H1 (cell line): ENCODE measurements at places on chromosomes 3 and 15.

DNA sequence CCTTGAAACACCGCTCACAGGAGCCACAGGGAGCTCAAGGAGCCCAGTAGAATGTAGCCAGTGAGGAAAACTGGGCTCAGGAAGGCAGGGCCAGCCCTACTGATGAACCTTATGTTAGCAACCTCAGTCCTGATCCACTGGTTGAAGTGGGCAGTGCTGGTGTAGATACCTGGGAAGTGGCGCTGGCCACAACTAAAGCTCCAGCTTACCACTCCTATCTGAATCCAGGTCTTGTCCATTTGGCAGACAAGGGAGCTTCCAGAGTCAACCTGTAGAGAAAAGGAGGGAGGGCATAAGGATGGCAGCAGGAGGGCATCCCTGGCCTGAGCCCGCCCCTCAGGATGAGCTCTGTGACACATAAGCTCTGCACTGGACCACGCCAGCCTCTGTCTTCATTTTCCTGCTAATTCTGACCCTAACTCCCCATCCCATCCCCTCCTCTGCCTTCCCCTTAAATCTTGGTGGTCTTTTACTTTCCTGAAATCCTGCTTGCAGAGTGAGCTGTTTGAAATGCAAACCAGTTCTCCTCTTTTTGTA is 2.1 kb upstream of the PRSS50 start:
- H3K36me3 ChIP-seq, result no peaks in the 10 kb centered on the region
- H3K4me1 ChIP-seq, result no peaks in the 10 kb centered on the region
- H3K27ac ChIP-seq, result no peak overlapping the region

- no peak overlapping the region for H3K27ac ChIP-seq
- DNase-seq, result peak; percentile 43
- H3K4me3 ChIP-seq, result no peak overlapping the region
- H3K27me3 ChIP-seq, result no peaks in the 10 kb centered on the region
- H3K4me1 ChIP-seq, result no peaks in the 10 kb centered on the region
- H3K36me3 ChIP-seq, result no peaks in the 10 kb centered on the region
Measured at GRCh38 chr3:124688581-124689454, 41.4 kb upstream of the UMPS start.

GRCh38 chr15:27412415-27412814 is 441.4 kb downstream of the GABRG3 start:
- no peaks in the 10 kb centered on the region for H3K36me3 ChIP-seq
- H3K4me3 ChIP-seq, result no peak overlapping the region

DNA sequence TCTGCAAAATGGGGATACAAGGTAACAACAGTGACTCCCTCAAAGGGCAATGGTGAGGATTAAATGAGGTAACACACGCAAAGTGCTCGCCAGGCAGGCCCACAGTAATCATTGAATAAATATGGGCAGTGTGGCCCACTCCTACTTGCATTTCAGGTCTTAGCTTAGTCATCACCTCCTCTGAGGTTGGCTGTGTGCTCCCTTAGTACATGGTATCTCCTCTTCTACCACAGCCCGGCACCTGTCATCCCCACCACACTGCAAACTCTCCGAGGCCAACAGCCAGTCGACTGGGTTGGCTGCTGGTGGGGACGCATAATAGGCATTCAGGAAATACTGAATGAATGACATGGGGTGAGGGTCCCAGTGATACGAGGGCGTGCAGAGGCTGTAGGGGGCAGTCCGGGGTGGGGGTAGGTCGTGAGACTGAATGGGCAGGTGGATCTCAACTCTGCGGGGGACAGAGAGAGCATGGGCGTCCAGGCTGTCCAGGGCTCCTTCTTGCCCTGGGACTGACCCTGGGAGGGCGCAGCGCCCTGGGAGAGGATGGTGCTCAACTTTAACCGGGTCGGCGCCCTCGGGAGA is 375 bp upstream of the MYZAP start:
- H3K4me3 ChIP-seq, result peak overlapping the region; percentile 79
- no peaks in the 10 kb centered on the region for H3K36me3 ChIP-seq
- peaks cover 7% of the 10 kb centered on the region for H3K4me1 ChIP-seq
- H3K27me3 ChIP-seq, result no peaks in the 10 kb centered on the region
- H3K27ac ChIP-seq, result no peak overlapping the region

DNA sequence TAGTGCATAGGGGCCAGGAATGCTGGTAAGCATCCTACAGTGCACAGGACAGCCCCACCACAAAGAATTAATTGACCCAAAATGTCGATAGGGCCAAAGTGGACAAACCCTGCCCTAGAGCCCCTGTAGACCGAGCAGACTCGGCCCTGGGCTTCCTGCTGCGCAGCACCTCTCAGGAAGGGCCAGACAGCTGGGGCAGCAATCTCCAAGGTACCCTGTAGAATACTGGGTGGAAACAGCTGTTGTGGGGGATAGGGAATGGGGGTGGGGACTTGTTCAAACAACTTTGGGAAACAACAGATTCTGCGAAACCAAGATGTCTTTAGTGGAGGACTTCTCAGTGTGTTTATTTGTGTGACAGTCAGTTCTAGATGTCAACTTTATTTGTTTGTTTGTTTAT is 67.1 kb downstream of the MRPL46 start:
- no peak overlapping the region for H3K4me3 ChIP-seq
- H3K27ac ChIP-seq, result no peak overlapping the region
- H3K27me3 ChIP-seq, result no peaks in the 10 kb centered on the region
- H3K4me1 ChIP-seq, result peaks cover 8% of the 10 kb centered on the region

- H3K27me3 ChIP-seq, result no peaks in the 10 kb centered on the region
- H3K36me3 ChIP-seq, result no peaks in the 10 kb centered on the region
- DNase-seq, result no peak
- no peak overlapping the region for H3K27ac ChIP-seq
Measured at GRCh38 chr3:76582632-76583378, 457.1 kb upstream of the ROBO2 start.

GRCh38 chr3:117520582-117520981 is 811.0 kb downstream of the TUSC7 start:
- H3K4me3 ChIP-seq, result no peak overlapping the region
- no peak for DNase-seq
- H3K36me3 ChIP-seq, result no peaks in the 10 kb centered on the region
- peaks cover 3% of the 10 kb centered on the region for H3K4me1 ChIP-seq

- no peaks in the 10 kb centered on the region for H3K4me1 ChIP-seq
- no peak overlapping the region for H3K27ac ChIP-seq
- H3K27me3 ChIP-seq, result no peaks in the 10 kb centered on the region
- H3K4me3 ChIP-seq, result no peak overlapping the region
- peaks cover 33% of the 10 kb centered on the region for H3K36me3 ChIP-seq
Measured at GRCh38 chr3:52696830-52697631, 8.6 kb downstream of the GLT8D1 start.

DNA sequence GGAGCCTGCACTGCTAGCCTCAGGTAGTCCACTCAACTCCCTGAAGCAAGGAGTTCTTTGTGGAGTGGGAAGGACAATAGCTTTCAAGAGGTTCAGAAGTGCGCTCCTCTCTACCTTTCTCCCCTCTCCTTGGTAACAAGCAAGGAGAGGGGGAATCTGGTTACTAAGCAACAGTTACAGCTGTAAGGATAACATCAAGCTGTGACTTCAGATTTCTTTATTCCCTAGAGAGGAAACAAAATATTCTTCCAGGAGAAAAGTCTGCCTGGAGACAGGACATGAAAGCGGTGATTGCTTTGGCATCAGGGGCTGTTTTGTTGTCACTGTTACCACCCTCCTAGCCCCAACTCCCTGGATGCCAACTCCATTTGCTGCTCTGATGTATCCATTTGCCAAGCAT is 70.4 kb downstream of the TRANK1 start:
- H3K4me1 ChIP-seq, result no peaks in the 10 kb centered on the region
- no peak overlapping the region for H3K4me3 ChIP-seq
- H3K27me3 ChIP-seq, result no peaks in the 10 kb centered on the region
- H3K36me3 ChIP-seq, result no peaks in the 10 kb centered on the region
- H3K27ac ChIP-seq, result no peak overlapping the region
- DNase-seq, result no peak

DNA sequence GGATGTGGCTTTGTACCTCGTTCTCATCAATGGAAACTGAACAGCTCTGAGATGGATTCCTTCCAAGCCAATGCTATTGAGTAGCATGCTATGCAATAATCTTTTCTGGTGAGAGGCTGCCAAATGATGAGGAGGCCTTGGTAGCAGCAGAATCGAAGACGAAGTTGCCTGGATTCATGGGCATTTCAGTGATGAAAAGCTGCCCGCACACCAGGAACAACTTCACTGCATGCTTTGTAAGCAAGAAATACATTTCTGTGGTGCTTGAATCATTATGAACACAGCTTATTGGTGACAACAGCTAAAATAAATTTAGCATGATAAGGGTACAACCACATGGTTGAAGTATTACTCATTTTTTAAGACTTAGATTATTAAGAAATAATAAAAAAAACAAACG is 246.8 kb upstream of the ROBO1 start:
- H3K27me3 ChIP-seq, result no peaks in the 10 kb centered on the region
- no peaks in the 10 kb centered on the region for H3K36me3 ChIP-seq
- DNase-seq, result no peak
- no peaks in the 10 kb centered on the region for H3K4me1 ChIP-seq
- no peak overlapping the region for H3K27ac ChIP-seq

DNA sequence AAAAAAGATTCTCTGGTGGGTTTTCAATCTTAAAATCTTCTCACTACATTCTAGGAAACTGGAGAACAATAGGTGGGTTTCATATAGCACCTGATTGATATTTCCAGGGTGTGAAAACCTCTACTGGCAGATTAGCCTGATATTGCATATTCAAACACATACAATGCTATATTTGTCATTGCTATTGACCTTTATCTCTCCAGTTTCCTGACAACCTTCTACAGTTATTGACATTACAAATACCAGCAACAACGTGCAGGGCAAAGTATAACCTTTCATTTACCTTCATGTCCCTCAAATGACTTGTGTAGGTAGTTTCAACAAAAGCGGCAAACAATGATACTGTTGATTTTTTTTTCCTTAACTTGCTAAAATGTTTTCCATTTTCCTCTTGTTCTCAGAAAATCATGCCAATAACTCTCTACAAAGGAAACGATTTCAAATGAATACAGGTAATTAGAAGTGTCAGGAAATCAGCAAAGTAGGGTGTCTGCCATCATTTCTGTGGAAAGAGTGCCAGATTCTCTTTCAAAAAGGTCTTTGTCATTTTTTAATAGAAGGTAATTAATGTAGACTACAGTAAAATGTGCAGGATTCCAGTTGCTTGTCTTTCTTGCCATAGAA is 72.6 kb upstream of the CDIN1 start:
- no peak for DNase-seq
- no peaks in the 10 kb centered on the region for H3K36me3 ChIP-seq
- no peaks in the 10 kb centered on the region for H3K4me1 ChIP-seq
- H3K27ac ChIP-seq, result no peak overlapping the region
- no peaks in the 10 kb centered on the region for H3K27me3 ChIP-seq

DNA sequence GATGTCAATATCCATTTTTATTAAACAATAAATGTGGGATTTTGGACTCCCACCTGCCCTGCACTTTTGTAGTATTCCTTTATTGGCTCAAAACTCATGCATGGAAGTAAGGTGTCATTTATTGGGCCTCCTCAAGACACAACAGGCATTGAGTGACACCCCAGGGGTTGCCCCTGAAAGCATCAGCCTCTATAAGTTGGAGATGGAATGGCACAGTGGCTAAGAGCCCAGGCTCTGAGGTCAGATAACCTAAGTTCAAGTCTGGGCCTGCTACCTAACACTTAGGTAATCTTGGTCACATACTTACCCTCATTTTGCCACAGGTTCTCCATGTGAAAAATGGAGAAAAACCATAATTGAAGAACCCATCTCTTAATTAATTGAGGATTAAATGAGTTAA is 4.6 kb downstream of the CAPN3 start:
- H3K27ac ChIP-seq, result no peak overlapping the region
- H3K36me3 ChIP-seq, result no peaks in the 10 kb centered on the region
- no peaks in the 10 kb centered on the region; the same call in none of the 2 replicates for H3K4me1 ChIP-seq
- no peaks in the 10 kb centered on the region; the same call in 1 of the 2 replicates for H3K27me3 ChIP-seq
- H3K4me3 ChIP-seq, result no peak overlapping the region

DNA sequence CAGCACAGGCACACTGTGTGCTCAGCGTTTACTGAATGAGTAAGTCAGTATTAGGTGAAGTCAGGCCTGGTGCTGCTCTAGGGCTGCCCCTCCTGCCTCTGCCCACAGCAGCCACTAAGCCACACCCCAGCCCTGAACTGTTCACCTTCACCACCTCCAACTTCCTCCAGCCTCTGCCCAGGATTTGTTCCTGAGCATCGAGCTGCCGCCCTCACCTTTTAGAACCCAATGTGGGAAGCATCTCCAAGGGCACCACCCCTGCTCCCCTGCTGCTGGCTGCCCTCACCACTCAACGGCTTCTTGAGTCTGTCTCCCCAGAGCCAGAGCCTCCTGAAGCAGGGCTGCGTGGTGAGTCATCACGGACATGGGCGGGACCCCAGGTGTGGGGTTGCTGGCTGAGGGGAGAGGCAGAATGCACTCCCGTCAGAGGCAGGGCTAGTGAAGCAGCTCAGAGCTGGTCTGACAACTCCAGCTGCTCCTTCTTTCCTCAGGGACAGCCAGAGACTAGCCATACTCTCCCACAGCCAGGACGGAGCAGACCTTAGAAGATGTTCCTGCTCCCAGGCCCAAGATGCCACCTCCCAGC is 5.8 kb downstream of the HYAL2 start:
- peaks cover 16% of the 10 kb centered on the region for H3K36me3 ChIP-seq
- no peak overlapping the region for H3K27ac ChIP-seq
- DNase-seq, result no peak
- no peaks in the 10 kb centered on the region for H3K27me3 ChIP-seq
- H3K4me1 ChIP-seq, result peaks cover 11% of the 10 kb centered on the region

- 0 out of 2 replicates have a peak, but pooled peaks cover 3% of the 10 kb centered on the region for H3K27me3 ChIP-seq
- H3K4me1 ChIP-seq, result no peaks in the 10 kb centered on the region; the same call in 1 of the 2 replicates
- H3K36me3 ChIP-seq, result peaks cover 50% of the 10 kb centered on the region
Measured at GRCh38 chr3:49683162-49683561, 6.1 kb downstream of the MST1 start.

- DNase-seq, result peak; percentile 89
- peaks cover 13% of the 10 kb centered on the region for H3K4me1 ChIP-seq
- H3K4me3 ChIP-seq, result peak overlapping the region; percentile 40; the same call in 1 of the 2 replicates
- H3K36me3 ChIP-seq, result no peaks in the 10 kb centered on the region
Measured at GRCh38 chr15:26838742-26839460, 28.0 kb upstream of the GABRA5 start.

- H3K27me3 ChIP-seq, result peaks cover 50% of the 10 kb centered on the region
- H3K27ac ChIP-seq, result no peak overlapping the region
- H3K36me3 ChIP-seq, result no peaks in the 10 kb centered on the region
- no peak for DNase-seq
- peaks cover 17% of the 10 kb centered on the region for H3K4me1 ChIP-seq
Measured at GRCh38 chr3:129004639-129005295, 3.7 kb downstream of the EFCC1 start.

DNA sequence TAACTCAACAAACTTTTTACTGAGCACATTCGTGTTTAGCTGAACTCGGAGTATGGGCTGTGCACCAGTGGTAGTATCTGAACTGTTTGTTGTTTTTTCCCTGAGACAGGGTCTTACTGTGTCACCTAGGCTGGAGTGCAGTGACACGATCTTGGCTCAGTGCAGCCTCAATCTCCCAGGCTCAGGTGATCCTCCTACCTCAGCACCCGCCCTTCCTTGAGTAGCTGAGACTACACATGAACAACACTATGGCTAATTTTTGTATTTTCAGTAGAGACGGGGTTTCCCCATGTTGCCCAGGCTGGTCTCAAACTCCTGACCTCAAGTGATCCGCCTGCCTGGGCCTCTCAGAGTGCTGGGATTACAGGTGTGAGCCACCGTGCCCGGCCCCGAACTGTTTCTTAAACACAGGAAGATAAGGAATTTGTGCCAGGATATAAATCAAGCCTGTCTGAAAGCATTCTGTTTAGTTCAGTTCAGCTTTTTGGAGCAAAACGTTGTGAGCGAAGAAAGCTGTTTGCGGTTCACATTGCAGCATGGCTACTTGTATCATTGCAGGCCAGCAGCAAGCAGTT is 40.4 kb upstream of the SKOR1 start:
- H3K27me3 ChIP-seq, result no peaks in the 10 kb centered on the region; the same call in 1 of the 2 replicates
- no peak overlapping the region for H3K27ac ChIP-seq
- no peaks in the 10 kb centered on the region for H3K36me3 ChIP-seq
- no peak for DNase-seq
- no peak overlapping the region for H3K4me3 ChIP-seq

- no peak for DNase-seq
- no peaks in the 10 kb centered on the region for H3K27me3 ChIP-seq
- H3K36me3 ChIP-seq, result no peaks in the 10 kb centered on the region
- no peak overlapping the region; the same call in 1 of the 2 replicates for H3K27ac ChIP-seq
Measured at GRCh38 chr3:113606539-113607218, 74.3 kb downstream of the SIDT1 start.
